ENCODE measurements at places on chromosomes 2 and 18.

- DNase-seq: no peak
These were observed 149.2 kb downstream of the TSN start for GRCh38 chr2:121904656-121905055.

DNA sequence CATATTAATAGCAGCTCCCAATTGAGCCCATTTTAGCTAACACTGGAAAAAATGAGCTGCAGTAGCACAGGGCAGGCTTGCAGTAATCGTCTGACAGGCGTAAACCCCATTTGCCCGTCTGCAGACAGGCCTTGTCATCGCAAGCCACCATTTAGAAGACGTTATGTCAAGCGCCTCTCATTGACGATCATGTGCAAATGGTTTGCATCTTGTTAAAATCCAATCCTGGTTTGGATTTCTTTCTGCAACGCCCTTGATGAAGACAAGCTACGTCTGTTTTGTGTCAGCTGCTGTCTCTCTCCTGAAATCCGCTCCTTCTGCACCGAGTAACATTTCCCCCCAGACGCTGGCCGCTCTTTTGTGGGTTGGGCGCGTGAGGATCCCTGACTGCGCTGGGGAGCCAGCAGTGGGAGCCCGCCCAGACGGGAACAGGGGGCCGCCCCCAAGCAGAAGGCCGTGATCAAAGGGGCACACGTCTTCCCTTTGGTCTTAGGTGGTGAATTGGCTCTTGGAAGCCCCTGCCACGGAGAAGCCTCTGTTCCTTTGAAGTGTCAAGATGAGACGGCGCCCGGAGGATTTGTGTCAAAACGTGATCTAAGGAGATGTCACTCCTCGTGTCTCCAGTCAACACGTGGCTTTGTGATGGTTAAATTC lies 84.2 kb upstream of the GPC1 start:
- DNase-seq: no peak

DNA sequence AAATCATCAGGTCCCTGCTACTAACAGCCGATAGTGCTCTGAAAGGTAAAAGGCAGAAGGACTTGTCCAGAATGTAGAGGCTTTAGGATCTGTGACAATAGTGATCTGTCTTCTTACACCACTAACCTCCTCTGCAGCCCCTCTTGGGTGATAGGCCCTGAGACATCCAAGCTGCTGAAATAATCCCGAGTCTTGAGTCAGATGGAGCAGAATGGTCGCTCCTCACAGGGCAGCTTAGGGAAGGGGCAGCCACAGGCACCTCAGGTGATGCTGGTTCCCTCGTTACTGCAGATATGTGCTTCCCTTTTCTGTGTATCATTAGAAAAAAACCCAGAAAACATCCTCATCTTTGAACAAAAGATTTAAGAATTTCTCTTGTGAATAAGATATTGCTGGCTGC lies 157.1 kb upstream of the DLX2 start:
- DNase-seq: no peak

- DNase-seq: peak; percentile 63
These were observed 104.6 kb upstream of the COL3A1 start for GRCh38 chr2:188869550-188869949.

DNA sequence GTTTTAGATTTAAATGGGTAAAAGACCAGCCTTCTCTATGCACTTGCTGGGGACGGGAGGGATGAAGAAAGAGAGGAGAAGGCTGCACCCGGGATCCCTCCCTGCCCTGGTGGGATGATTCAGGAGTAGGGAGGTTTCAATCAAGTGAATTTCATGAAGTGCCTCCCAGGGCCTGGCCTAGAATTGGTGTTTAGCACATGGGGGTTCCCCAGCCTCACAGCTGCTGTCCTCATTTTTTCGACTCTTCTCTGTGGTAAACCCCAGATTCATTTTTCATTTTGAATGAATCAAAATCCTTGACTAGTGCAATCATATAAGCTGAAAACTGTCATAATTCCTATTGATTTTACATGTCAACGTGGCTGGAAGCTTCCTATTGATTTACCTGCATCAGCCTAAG lies 81.1 kb downstream of the LPIN1 start:
- DNase-seq: no peak

- no peak for DNase-seq
These were observed 7.6 kb upstream of the PRSS56 start for GRCh38 chr2:232512602-232513001.

- peak; percentile 75 for DNase-seq
These were observed 654 bp upstream of the ASB1 start for GRCh38 chr2:238425979-238426567.

- DNase-seq: peak; percentile 94
These were observed 166.2 kb downstream of the PHLPP1 start for GRCh38 chr18:62881509-62882016.

GRCh38 chr2:51013079-51013932 lies 18.6 kb downstream of the NRXN1 start:
- no peak for DNase-seq

- no peak for DNase-seq
These were observed 84.3 kb upstream of the FZD7 start for GRCh38 chr2:201949181-201949926.

DNA sequence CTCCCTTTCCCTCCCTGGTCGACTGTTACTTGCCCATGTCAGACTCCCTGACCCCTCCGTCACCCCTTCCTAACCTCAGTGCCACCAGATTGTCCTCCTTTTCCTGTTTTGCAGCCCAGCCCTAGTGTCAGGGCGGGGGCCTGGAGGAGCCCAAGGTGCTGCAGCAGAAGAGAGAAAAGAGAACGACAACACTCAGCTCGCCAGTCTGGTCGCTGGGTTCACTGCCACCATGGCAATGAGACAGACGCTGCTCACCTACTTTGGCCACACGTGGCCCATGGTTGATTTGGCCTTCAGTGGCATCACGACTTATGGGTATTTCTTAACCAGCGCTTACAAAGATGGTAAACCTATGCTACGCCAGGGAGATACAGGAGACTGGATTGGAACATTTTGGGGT lies 108.4 kb upstream of the RMDN2 start:
- no peak for DNase-seq

DNA sequence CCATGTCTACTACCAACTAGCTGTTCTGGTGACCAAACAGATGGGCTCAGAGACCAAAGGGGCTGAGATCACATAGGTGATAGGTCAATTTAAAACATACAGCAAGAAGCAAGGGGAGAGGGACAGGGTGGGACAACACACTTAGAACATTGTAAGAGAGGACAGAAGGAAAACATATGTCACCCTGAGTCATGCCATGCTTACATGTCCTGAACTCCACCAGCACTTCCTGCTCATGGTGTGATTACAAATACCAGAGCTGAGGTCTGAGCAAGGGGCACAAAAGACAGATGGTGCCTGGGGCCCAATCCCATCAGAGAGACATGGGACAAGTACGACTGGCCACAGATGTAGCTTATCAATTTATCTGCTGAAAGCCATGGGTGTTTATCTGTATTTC lies 28.7 kb upstream of the GALNT14 start:
- DNase-seq: no peak

DNA sequence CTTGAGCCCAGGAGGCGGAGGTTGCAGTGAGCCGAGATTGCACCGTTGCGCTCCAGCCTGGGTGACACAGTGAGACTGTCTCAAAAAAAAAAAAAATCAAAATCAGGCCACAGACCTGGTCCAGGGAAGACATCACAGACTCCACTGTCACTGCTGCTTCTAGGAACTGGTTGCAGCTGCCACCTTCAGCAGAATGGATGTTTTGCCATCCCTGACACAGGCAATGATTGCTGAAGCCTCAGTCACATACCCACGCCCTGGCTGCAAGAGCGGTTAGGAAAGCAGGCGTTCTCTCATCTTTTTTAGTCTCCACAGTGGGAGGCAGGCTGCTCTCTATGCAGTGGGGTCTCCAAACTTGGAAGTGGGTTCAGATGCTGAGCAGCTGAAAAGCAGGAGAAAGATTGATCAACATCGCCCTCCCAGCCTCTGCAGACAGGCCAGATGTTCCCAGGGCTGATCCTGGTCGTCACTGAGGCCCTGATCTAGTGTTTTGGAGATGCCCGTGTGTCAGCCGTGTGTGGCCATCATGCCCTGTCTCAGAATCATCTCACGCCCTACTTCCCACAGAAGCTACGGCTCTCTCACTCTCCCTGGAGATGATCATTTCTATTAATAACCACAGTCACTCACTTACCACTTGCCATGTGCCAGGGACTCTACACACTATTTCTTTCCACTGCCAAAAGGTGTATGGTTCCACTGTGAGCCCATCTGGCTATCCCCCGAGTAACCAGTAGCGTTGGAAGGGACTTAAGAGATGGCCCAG lies 91.8 kb downstream of the PLB1 start:
- DNase-seq: peak; percentile 18

- DNase-seq: no peak
These were observed 269.2 kb downstream of the AGAP1 start for GRCh38 chr2:235762832-235763598.

GRCh38 chr2:223894968-223895367 lies 50.2 kb downstream of the WDFY1 start:
- no peak for DNase-seq

- no peak for DNase-seq
These were observed 37.9 kb upstream of the CD207 start for GRCh38 chr2:70873541-70873940.

- DNase-seq: no peak
These were observed 146.5 kb downstream of the FAM210A start for GRCh38 chr18:13579874-13580273.

GRCh38 chr2:109719871-109720270 lies 74.2 kb upstream of the RGPD5 start:
- DNase-seq: no peak

- peak; percentile 42 for DNase-seq
These were observed 14.5 kb downstream of the SLC19A3 start for GRCh38 chr2:227703280-227703732.

DNA sequence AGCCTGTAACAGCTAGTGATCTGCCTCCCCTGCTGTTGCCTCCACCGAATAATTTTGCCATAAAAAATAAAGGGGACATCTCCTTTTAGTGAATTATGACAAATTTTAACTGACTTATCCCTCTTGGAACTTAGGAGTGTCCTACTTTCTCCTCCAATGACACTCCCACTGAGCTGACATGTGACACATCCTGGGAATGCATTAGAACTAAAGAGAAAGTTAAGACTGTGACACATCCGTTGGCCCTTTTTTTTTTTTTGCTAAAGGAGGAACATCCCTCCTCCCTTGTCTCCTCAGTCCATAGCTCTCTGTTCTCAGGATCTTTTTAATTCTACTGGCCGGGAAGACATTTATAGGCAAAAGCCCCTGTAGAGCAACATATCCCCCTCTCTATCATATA lies 268.2 kb downstream of the NRXN1 start:
- no peak for DNase-seq

GRCh38 chr2:74551942-74552913 lies 1.5 kb downstream of the LOXL3 start:
- DNase-seq: no peak

DNA sequence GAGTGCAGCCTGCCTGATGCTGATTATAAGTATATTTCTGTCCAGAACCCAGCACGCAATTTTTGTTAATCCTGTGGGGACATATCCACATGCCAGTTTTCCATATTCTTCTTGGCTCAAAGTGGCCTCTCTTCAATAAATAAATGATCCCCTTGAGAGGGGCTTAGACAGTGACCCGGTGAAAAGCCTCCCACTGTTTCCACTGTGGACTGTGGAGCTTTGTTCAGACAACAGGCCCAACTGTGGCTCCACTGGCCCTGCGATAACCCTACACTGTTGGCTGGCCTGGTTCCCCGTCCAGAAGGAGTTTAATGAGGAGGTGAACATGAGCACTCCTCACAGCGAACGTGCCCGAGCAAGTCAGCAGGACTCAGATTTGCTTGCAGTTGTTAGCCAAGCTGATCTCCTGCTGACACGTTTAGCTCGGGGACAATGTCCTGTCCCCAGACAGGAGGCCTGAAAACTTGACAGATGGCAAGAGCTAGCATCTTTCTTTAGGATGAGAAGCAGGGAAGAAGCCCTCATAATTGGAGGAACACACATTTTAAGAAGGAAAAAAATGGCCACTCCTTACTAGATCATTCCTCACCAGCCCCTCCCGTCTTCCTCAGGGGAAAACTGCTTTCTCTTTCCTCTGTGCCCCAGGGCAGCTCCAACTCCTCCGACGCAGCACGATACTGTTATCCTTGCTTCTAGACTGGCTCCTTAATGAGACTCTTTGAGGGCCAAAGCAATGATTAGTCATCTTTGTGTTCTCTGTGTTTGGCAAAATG lies 20.0 kb upstream of the MTCL1 start:
- peak; percentile 59 for DNase-seq

DNA sequence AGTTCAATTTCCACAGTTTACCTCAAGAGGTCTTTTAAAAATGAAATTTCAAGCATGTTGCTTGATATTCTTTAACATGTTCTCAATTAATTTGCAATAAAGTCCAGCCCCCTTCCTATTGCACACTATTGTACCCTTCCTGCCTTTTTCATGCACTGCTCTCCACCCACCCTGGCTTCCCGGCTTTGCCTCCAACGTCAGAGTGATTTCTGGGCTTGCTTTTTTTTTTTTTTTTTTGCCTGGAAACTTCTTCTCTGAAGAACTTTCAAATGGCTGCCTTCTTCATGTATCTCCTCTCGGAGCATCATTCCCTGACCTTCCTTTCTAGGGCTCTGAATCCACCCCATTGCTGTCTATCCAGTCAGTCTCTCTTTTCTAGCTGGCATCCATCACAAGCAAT lies 24.4 kb upstream of the CYP1B1 start:
- no peak for DNase-seq

DNA sequence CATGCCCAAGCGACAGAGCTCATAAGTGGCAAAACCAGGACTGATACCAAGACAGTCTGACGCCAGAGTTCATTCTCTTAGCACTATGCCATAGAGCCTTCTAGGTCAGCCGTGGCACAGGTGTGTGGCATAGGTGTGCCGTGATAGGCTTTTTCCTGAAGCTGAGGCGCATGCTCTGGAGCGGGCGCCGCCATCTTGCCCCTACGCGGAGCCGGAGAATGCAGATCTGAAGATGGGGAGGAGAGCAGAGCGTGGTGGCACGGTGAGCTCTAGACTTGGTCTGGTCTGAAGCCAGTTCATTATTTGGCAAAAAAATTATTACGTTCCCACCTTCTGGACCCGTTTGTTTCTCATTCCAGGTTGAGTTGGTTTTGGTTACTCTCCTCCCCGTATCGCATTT lies 16.6 kb downstream of the MCFD2 start:
- DNase-seq: no peak

DNA sequence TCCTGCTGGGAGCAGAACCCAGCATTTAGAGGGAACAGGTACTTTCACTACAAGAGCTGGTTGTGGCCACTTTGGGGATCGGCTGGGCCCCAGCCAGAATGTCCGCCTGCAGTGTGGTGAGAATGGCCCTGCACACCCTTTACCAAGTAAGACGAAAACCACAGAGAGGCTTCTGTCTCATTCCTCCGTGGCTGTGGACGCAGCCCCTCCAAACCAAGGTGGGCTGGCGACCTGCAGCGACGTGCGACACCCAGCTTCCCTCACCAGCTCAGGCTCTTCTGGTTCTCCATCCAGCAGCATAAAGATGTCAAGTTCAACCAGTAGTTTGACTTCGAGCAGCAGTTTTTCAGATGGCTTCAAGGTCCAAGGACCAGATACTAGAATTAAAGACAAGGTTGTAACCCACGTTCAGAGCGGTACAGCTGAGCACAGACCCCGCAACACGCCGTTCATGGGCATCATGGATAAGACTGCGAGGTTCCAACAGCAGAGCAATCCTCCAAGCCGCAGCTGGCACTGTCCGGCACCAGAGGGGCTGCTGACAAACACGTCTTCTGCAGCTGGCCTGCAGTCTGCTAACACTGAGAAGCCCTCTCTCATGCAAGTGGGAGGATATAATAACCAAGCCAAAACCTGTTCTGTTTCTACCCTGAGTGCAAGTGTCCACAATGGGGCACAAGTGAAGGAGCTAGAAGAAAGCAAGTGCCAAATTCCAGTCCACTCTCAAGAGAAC lies 56.2 kb downstream of the WDSUB1 start:
- DNase-seq: no peak
